Heart right ventricle (tissue), 16 donors: ENCODE measurements at places on chromosomes 4 and X.

GRCh38 chr4:139986106-139986505 lies 167.9 kb downstream of the MAML3 start:
- no peak for DNase-seq

DNA sequence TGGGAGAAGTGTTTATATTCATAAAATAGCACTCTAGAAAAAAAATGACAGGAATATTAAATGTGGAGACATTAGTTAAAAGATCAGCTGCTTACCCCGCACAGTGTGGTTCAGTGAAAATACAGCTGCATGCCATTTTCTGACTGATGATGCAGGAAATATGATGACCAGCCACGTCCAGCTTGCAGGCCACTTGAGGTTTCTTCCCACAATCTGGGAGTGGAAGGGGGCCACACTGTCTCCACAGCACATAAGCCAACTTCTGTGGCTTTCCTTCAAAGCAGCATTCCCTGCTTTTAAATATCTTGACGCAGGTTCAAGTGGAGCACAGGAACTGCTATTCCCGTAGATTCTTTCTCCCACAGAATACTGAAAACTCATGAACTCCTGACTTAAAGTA lies 173.4 kb upstream of the GALNT7 start:
- no peak for DNase-seq

- DNase-seq, result no peak
These were observed 32.5 kb downstream of the HTRA3 start for GRCh38 chr4:8301851-8302730.

- DNase-seq, result no peak
These were observed 151.6 kb upstream of the TAPT1 start for GRCh38 chr4:16377887-16378286.

DNA sequence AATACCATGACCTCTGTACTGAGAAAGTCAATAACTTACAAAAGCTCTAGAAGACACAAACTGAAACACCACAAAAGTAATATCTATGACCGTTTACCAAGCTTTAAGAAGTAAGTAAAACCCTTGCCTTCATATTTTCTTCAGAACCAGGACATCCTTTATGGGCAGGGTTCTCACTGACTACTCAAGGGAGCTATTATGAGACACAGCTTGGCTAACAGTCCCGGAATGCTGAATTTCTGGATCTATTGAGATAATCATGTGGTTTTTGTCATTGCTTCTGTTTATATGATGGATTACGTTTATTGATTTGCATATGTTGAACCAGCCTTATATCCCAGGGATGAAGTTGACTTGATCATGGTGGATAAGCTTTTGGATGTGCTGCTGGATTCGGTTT lies 19.9 kb upstream of the CDS1 start:
- no peak for DNase-seq

DNA sequence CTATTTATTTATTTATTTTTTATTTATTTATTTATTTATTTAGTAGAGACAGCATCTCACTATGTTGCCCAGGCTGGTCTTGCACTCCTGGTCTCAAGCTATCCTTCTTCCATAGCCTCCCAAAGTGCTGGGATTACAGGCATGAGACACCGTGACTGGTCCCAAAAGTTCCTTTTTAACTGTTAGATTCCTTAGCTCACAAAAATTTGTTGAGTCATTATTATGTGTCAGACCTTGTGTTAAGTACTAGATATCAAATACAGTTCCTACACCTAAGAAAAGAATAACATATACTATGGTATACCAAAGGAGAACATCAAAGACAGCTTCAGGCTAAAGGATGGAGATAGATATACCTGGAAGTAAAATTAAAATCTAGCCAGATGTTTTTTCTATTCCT lies 11.6 kb downstream of the FGA start:
- DNase-seq, result no peak

DNA sequence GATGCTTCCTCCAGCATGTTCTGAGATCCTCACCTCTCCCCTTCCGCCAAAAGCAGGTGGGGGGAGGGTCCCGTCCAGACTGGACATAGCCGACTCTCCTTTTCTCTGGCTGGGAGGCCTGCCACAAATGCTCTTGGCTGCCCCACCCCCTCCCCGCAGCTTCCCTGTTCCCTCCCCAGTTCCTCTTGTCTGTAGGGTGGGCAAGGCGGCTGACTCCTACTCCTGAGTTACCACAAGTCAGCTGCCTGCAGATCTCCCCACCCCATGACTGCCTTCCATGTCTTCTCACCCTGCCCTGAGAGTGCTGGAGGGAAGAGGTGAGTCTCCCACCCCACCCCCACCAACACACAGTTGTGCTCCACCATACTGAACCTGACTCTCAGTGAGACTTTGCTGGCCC lies 2.9 kb downstream of the ATP6AP1 start:
- DNase-seq, result peak; percentile 24

DNA sequence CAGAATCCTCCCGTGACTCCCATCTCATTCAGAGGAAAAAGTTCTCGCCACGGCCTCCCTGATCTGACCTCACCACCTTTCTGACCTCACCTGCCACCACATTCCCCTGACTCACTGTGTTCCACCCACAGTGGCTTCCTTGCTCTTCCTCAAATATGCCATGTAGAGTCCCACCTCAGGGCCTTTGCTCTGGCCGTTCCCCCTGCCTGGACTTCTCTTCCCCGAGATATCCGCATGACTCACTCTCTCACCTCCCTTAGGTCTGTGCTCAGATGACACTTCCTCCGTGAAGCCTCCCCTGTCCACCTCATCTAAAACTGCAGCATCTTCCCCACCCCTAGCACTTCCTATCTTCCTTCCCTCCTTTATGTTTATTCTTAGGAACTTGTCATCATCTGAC lies 7.2 kb upstream of the TSPYL2 start:
- DNase-seq, result no peak

- DNase-seq, result no peak
These were observed 389.3 kb upstream of the EPHA5 start for GRCh38 chr4:66059556-66059955.

DNA sequence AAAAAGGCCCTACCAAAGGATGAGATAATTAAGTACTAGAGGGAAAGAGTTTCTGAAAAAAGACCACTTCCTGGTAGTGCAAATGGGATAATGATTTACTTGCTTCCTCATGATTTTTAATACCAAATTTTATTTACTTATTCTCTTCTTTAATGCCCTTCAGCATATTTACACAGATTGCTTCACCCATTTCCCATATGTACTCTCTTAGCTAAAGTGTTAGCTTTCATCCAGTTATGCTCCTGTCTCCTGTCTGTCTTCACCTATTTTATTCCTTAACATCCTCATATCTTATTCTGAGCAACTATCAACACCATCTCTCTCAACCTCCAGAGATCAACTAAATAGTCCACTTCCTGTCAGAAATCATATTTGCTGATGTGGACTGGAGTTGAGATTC lies 183.2 kb upstream of the HS3ST1 start:
- DNase-seq, result no peak

DNA sequence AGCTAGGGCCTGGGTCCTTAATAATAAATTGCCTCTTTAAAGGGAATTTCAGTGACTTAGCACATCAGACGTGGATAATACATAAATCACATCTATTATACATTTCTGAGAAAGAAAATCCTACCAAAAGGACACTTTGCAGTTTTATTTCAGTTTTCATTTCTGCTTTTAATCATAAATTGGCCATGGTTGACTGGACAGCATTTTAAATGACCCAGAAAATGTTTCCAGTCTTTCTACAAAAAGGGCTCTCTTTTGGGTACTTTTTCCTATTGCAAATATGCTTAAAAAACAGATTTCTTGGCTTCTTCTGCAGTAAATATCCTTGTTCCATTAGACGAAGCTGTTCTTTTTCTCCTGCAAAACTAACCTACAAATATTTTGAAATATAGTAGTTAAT lies 41.4 kb upstream of the LPAR4 start:
- DNase-seq, result no peak

- no peak for DNase-seq
These were observed 169.9 kb upstream of the FMR1 start for GRCh38 chrX:147741776-147742175.

GRCh38 chr4:158374318-158374717 lies 147.4 kb upstream of the RXFP1 start:
- no peak for DNase-seq

GRCh38 chrX:41921492-41922430 lies 1.6 kb downstream of the CASK start:
- DNase-seq, result no peak

DNA sequence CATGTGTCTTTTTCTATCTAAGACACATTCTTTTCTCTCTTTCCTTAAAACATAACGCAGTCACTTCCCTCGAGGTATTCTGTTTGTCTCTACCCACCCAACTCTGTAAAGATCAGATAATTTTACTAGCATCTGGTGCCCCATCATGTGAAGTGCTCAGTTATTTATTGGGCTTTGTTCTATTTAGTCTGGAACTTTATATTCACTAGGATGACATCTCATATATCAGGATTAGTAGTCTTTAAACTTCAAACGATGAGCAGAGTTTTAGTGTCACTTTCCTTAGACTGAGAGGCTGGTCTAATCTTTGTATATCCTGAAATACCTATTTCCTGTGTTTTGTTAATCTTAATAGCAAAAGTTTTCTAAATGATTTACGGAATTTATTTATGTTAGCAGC lies 445.5 kb upstream of the NDST3 start:
- DNase-seq, result no peak

DNA sequence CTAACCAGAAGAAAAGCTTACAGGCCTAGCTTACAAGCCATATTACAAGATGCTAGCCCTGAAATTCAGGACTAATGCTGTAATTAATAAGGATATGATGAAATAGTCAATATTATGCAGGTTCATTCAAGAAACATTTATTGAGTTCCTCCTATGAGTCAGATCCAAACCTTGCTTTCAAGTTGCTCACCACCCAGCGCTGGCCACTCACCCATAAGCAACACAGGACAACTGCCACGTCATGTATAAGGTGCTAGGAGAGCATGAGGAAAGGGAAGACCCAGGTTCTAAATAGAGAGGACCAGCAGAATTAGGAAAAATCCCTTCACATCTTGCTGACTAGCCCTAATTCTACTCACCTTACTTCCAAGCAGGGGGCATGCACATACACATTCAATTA lies 23.3 kb downstream of the MAML3 start:
- no peak for DNase-seq

- DNase-seq, result no peak
These were observed 10.2 kb downstream of the RGS12 start for GRCh38 chr4:3302786-3303564.

- DNase-seq, result no peak
These were observed 6.3 kb upstream of the HPRT1 start for GRCh38 chrX:134453631-134454030.

- DNase-seq, result no peak
These were observed 238.0 kb upstream of the PITX2 start for GRCh38 chr4:110860901-110861300.

GRCh38 chrX:153761863-153762262 lies 2.2 kb upstream of the PLXNB3 start:
- DNase-seq, result no peak

- no peak for DNase-seq
These were observed 43.5 kb downstream of the CLOCK start for GRCh38 chr4:55503169-55503568.

GRCh38 chrX:23483396-23483795 lies 148.7 kb downstream of the PTCHD1 start:
- no peak for DNase-seq

GRCh38 chr4:54228056-54228527 lies 1.0 kb upstream of the PDGFRA start:
- peak; percentile 75 for DNase-seq

DNA sequence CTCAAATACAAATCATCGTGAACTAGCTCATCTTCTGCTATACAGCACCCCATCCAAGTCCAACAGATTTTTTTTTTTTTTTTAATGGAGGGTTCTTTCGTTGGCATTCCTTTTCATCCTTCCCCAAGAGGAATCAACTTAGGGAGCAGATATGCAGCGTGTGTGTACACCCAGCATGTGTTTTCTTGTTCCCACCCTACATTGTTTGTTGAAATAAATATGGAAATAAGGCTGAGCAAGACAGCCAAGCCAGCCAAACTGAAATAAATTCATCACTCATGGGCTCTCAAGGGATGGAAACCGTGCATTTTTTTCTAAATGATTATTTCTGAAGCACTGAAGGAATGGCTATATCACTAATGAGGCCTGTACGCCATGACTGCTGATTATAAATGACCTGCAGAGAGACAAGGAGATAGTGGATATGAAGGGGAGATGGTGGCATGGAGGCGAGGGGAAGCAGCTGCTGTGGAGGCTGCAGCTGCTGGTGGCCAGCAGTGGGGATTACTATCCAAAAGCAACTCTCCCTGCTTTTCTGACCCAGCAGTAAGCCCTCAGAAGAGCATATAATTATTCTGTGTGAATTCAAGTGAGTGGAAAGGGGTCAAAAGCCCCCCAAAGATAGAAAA lies 173.9 kb downstream of the MGST2 start:
- no peak for DNase-seq

- no peak for DNase-seq
These were observed at the start of gene GABRQ for GRCh38 chrX:152637649-152638442. Gene GABRQ (plus strand): TSS chrX:152637895. CDS start chrX:152638203, 308 bp downstream.

GRCh38 chrX:149036086-149036485 lies 469.0 kb downstream of the IDS start:
- DNase-seq, result no peak

DNA sequence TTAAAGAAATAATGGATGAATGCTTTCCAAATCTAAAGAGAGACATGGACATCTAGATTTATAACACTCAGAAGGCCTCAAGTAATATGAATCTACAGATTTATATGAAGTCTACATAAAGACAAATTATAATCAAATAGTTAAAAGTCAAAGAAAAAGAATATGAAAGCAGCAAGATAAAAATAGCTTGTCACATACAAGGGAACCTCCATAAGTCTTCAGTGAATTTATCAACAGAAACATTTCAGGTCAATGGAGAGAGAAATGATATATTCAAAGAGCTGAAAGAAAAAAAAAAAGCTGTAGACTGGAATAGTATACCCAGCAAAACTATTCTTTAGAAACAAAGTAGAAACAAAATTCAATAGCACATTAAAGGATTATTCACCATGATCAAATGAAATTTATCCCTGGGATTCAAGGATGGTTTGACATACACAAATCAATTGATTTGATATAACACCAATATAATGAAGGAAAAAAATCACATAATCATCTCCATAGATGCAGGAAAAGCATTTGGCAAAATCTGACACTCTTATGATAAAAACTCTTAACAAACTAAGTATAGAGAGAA lies 346.6 kb upstream of the PABPC4L start:
- DNase-seq, result no peak

DNA sequence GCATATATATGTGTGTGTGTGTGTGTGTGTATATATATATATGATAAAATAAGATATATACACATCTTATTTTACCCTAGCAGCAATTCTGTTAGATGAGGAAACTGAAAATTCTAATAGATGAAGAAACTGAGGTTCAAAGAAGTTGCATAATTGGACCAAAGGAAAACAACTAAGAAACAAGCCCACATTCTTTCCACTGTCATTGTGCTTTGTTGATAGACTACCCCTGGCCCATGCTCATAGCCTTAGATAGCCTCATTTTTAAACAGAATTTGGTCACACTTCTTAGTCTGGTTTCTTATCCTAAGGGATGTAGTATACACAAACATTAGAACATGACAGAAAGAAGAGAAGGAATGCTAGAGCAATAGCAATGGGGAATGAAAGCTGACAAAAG lies 138.8 kb downstream of the NDST3 start:
- DNase-seq, result no peak

- no peak for DNase-seq
These were observed 315.0 kb upstream of the NR3C2 start for GRCh38 chr4:148757171-148757570.
